ENCODE measurements at places on chromosomes 5 and 9.

GRCh38 chr9:114452219-114453165 lies 52.8 kb downstream of the WHRN start:
- no peak for DNase-seq

GRCh38 chr5:32283539-32284377 lies 29.0 kb downstream of the MTMR12 start:
- DNase-seq: no peak

- DNase-seq: no peak
These were observed 136.7 kb downstream of the ROR2 start for GRCh38 chr9:91813176-91813795.

GRCh38 chr9:136051453-136051836 lies 43.6 kb downstream of the NACC2 start:
- DNase-seq: no peak

GRCh38 chr9:129327552-129328328 lies 149.7 kb upstream of the IER5L start:
- DNase-seq: no peak

DNA sequence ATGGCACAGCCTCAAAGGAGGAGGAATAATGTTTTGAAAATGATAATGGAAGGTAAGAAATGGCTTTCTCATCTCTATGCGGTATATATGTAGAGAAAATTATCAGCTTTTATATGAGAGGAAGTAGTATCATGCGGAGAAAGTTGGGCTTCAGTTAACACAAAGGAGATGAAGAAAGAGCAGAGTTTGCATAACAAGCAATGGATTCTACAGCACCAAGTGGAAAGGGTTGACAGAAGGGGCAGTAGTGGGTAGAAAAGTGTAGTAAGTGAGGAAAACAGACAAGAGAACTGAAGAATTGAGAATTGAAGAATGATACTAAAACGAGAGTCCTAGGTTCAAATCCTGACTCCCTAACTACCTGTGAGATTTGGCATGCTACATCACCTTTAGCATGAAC lies 51.0 kb downstream of the GNG10 start:
- DNase-seq: no peak

DNA sequence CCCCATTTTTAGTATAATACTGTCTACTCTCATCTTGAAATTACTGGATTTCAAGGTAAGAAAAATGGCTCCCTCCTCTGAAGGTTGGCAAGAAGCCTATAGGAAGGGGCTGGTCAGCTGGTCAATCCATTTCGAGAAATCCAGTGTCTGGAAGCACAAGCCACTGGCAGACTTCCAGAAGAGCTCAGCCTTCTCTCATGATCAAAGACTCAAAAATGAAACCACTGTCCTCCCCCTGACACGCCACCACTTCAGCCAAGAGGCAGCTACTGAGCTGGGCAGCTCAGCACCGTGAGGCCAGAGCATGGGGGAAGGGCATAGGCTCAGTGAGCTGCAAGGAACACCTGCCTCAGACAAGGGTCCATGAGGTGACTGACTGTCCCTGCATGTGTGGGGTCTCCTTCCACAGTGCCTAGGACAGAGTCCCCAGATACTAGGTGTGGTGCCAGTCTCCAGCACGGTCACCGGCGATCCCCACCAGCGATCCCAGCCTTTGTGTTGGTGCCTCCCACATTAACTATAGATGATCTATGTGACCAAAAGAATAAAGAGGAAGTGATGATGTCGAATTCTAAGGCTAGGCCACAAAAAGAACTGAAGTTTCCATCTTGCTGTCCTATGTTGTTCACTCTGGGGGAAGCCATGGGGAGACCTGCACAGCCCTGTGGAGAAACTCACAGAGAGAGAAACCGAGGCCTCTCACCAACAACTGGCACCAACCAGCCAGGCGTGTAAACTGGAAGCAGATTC lies 100.1 kb upstream of the LRRTM2 start:
- DNase-seq: no peak

DNA sequence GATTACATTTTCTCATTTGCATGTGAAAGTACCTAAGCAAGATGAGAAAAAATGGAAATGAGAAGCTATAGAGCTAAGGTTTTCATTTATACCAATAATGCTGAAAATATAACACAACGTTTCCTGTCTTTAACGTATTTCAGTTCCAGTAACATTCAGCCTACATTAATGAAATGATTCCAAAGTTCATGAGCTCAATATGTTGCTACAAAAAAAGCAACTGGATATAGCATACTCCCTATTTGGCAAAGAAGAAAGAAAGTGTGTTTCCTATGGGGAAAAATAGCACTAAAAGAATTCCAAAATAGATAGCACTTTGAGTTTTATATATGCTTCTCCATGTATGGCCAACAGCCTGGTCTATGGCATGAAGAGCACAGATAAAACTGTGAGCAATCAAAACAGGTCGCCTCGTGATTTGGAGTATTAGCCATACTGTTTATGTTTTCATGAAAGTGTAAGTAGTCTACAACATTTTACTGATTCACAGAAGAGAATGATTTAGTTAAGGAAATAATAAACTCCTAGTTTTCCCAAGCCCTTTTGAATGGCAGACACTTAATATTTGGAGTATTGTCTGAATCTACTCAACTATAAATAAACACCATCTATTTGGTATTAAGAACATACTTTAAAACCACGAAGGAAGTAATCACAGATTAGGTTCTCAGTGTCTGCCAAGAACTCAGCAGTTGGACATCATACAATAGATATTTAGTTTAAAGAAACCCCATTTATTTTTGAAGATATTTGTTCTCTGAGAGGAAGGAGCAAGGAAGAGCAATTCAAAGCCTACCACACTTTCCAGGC lies 258.7 kb upstream of the RASA1 start:
- no peak for DNase-seq

- no peak for DNase-seq
These were observed 923 bp upstream of the ZBTB5 start for GRCh38 chr9:37466037-37466709.

DNA sequence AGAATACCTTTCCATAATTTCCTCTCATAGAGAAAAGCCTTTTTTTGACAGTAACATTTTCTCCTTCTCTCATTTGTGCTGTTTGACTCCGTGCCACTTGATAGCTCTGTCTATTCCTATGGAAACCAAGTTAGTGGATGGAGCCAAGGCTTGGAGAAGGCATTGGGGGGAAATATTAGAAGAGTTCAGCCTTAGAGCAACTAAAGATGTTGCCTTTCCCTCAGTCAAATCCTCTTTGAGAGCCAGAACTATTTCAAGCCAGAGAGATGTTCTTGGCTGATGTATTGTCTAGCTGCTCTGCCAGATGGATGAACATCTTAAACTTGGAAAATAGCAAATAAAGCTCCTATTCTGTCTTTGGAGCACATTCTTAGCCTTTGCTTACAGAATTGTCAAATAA lies 112.4 kb downstream of the INVS start:
- DNase-seq: no peak

GRCh38 chr9:114757395-114757794 lies 48.4 kb downstream of the TNFSF15 start:
- no peak for DNase-seq

- DNase-seq: no peak
These were observed 127.9 kb downstream of the ADAMTS2 start for GRCh38 chr5:179217356-179217755.

GRCh38 chr5:116388564-116389258 lies 185.9 kb downstream of the SEMA6A start:
- DNase-seq: no peak

- DNase-seq: no peak
These were observed 52.8 kb upstream of the PHF2 start for GRCh38 chr9:93523518-93524144.

GRCh38 chr5:110536120-110537115 lies 190.1 kb downstream of the TMEM232 start:
- DNase-seq: no peak

- DNase-seq: no peak
These were observed 60.6 kb downstream of the FRMD3 start for GRCh38 chr9:83477571-83477970.

DNA sequence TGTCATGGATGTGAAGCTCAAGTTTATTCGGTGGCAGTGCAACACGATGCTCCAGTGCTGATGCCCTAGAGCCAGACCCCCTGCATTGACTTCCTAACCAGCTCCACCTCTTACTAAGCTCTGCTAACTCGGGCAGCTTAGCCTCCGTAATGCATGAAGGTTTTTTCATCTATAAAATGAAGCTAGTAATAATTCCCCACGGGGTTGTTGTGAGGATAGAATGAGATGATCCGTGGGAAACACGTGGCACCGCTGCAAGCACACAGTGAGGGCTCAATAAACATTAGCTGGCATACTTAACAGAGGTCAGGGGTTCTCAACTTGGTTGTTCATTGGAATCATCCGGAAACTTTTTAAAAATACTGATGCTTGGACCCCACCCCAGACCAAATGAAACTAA lies 6.8 kb downstream of the ENC1 start:
- DNase-seq: no peak

- no peak for DNase-seq
These were observed 13.7 kb upstream of the ITGA1 start for GRCh38 chr5:52774005-52774410.

- no peak for DNase-seq
These were observed 239.4 kb upstream of the PANK3 start for GRCh38 chr5:168818558-168818957.

DNA sequence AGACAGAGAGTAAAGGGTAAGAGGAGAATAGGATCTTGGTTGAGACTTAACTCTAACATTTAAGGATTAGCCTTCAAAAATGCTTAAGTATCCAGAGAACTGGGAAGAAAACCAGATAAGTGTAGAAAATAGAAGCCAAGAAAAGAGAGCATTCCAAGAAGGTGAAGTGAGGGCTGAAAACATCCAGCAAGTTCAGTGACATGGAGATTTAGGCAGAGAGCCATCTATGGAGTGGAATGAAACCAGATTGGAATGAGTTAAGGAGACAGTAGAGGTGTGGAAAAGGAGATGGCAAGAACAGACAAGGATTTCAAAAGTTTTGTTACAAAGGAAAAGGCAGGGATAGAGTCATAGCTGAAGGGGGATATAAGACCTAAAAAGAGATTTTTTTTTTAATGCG lies 188.1 kb downstream of the TRPM3 start:
- no peak for DNase-seq

- no peak for DNase-seq
These were observed 35.7 kb upstream of the LMX1B start for GRCh38 chr9:126578029-126578428.

- no peak for DNase-seq
These were observed 1.2 kb upstream of the AJM1 start for GRCh38 chr9:136840877-136841645.

GRCh38 chr9:122239722-122240121 lies 11.0 kb upstream of the LHX6 start:
- DNase-seq: no peak

GRCh38 chr9:98977246-98977714 lies 33.6 kb downstream of the COL15A1 start:
- DNase-seq: no peak

- no peak for DNase-seq
These were observed 15.0 kb downstream of the FER start for GRCh38 chr5:108762660-108763059.

DNA sequence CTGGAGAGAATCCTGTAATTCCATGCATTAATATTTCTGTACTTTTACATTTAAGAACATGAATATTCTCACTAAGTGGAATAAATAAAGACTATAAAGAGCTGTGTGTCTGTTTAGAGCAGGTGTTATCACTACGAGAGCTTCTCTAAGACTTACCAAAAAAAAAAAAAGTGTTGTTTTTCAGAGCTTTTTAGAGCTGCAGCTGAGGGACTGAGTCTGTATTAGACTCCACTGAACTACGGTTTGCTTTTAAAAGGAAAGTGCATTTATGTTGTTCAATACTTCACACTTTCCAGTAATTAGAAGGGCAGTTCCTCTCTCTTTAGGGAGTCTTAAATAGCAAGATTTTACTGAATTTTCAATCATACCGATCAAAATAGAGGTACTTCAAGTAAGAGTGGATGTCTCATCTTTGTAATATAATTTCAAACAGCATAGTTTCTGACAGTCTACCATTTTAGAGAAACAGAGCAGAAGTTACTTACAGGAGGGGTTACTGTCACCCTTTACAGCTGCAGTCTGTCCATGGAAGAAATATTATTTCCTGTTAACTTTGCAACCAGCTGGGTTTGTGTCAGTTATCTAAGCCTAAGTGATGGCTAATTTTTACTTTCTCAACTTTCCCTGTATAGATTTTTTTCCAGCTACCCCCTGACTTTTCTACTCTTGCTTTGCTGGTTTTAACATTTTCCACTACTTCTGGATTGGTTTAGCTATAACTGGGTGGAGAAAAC lies 2.4 kb downstream of the SYK start:
- DNase-seq: no peak

DNA sequence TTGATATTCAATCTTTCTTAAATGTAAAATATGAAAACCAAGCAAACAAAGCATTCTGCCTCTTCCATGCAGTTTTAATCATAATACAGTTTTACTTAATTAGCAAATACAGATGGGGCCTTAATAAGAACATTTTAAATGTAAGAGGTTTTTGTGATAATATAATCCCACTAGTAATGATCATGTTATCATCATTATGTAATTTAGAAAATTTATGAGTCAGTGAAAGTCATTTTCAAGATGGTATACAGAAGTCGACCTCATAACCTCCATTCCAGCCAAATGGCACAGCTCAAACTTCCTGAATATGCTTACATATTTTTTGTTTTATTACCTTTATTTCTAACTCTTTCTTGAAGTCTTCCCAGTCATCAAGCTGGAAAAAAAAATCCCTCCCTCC lies 102.2 kb upstream of the GNA14 start:
- DNase-seq: no peak

- DNase-seq: no peak
These were observed 203.2 kb upstream of the IRX1 start for GRCh38 chr5:3392306-3392939.

GRCh38 chr9:87039809-87040392 lies 92.6 kb upstream of the GAS1 start:
- no peak for DNase-seq

- no peak for DNase-seq
These were observed 44.9 kb downstream of the NKD2 start for GRCh38 chr5:1053391-1054017.

GRCh38 chr9:136407911-136408310 lies 2.5 kb downstream of the ENTR1 start:
- DNase-seq: no peak

GRCh38 chr5:121675924-121676323 lies 175.8 kb upstream of the FTMT start:
- DNase-seq: no peak

GRCh38 chr5:180329138-180329435 lies 24.0 kb downstream of the GFPT2 start:
- no peak for DNase-seq

GRCh38 chr5:8676695-8677094 lies 807.7 kb downstream of the MTRR start:
- no peak for DNase-seq

- DNase-seq: no peak
These were observed 990.4 kb upstream of the ACO1 start for GRCh38 chr9:31394015-31394473.

GRCh38 chr5:32677023-32677422 lies 34.1 kb upstream of the NPR3 start:
- DNase-seq: no peak

GRCh38 chr5:44089424-44090144 lies 299.6 kb downstream of the FGF10 start:
- no peak for DNase-seq

- DNase-seq: no peak
These were observed 286.4 kb upstream of the DMAC1 start for GRCh38 chr9:8085986-8086385.

- DNase-seq: peak; percentile 48
These were observed 3.6 kb upstream of the SNAPC4 start for GRCh38 chr9:136403538-136403914.
